ENCODE measurements at places on chromosomes 4 and X.

GRCh38 chrX:26562156-26562555 is 346.2 kb downstream of the MAGEB5 start:
- no peak for DNase-seq

GRCh38 chrX:74449937-74450330 is 28.6 kb downstream of the SLC16A2 start:
- no peak for DNase-seq

- peak; percentile 79 for DNase-seq
Observed at GRCh38 chr4:112288455-112288854, 2.8 kb upstream of the TIFA start.

- DNase-seq, result no peak
Observed at GRCh38 chr4:39046249-39046648, 14.0 kb upstream of the TMEM156 start.

DNA sequence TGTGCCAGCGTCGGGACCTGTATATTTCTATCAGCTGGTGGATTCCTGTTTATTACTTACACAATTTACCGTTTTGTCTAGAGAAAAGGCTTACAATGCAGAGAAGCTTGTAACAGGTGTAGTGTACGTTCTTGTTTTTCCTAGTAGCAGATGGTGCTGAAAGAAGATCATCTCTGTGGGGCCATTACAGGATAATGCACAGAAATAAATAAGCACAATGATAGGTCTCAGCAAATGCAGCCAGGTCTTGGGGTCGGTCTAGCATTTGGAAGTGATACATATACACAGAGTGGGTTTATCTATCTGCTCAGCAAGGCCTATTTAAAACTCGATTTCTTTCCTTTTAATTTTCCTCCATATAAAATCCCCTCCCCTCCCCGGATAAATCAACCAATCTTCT is 180.9 kb upstream of the LCORL start:
- DNase-seq, result no peak

DNA sequence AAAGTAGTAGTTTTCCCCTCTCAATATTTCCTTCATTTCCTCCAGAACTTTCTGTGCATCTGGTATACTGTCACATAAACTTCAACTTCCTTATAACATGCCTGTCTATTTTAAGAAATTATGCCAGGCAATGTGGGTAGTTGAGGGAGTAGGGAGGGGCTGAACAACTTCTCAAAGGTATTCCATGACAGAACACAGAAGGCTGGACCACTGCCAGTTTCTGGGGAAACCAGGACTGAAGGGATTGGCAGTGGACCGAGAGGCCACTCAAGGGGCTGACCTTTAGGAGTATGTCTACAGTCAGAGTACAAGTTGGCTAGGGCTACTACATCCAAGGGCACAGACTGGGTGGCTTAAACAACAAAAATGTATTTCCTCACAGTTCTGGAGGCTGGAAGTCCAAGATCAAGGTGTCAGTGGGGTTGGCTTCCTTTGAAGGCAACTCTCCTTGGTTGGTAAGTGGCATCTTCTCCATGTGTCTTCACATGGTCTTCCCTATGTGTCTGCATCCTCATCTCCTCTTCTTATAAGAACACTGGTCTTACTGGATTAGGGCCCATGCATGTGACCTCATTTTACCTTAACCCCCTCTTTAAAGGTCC is 6.9 kb downstream of the SH3RF1 start:
- DNase-seq, result no peak

DNA sequence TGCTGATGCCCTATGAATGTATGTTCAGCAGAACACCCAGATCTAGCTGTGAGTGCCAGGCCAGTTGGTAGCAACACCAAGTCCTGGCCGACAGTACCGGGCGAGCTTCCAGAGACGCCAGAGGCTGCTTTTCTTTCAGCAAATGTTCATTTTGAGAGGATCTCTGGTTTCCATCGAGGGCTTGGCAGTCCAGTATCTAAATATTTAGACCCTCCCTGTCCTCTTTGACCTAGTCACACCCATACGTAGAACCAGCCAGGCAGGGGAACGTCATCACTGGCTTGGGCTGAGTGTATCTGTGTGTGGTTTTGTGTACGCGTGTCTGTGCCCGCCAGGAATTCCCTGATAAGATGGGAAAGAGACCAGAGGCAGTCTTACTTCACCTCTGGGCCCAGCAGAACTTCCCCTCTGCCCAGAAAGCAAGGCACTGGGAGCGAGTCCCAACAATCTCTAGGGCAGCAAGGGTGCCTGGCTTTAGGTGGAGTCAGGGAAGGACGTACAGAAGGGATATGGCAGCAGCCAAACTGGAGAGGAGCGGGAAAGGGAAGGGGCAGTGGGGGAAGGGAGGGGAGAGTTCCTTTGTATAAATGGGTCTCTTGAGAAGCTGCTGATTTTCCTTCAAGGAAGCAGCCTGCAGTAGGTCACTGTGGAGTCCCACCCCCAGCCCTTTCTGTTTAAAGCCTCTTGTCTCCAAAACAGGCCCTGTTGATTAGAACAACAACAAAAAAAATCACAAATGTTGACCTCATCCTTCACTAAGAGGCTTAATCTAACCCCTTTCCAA is 15.0 kb upstream of the ELF4 start:
- no peak for DNase-seq

DNA sequence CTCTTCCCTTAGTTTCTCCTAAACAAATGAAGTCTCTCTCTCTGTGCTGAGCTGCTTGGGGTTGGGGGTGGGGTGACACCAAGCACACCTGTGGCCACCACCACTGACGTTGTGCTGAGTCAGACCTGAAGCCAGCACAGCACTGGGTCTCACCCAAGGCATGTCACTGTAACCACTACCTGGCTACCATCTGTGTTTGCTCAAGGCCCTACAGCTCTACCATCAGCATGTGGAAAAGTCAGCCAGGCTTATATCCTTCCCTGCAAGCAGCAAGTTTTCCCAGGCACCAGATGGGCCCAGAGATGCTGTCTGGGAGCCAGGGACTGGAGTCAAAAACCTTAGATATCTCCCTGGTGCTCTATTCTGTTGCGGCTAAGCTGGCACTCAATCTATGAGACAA is 6.9 kb downstream of the CXCL10 start:
- DNase-seq, result no peak

- no peak for DNase-seq
Observed at GRCh38 chr4:97587912-97588311, 555.4 kb downstream of the STPG2 start.

DNA sequence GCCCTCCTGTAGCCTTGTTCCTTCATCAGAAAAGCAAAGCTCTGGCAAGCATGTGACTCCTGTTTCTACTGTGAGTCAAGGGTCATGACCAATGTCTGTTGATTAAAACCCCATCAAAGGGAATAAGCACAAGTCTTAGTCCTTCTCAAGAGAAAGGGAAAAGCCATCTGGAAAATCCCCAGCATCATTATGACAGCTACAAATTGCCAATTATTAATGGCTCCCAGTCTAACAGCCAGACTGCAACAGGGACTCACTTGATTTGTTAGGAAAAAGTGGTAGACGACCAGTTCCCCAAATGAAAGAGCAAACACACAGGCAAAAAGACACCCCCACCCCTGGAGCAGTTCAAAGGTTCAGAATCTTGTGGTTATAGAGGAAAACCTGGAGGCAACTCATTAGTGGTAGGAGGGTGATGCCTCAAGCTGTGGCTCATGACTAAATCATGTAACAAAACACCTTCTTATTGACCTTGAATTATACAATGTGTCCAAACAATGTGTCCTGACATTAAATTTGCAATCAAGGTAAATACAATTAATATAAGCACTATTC is 315.7 kb downstream of the HNRNPD start:
- no peak for DNase-seq

- peak; percentile 33 for DNase-seq
Observed at GRCh38 chr4:184472614-184473498, 1.5 kb downstream of the IRF2 start.

DNA sequence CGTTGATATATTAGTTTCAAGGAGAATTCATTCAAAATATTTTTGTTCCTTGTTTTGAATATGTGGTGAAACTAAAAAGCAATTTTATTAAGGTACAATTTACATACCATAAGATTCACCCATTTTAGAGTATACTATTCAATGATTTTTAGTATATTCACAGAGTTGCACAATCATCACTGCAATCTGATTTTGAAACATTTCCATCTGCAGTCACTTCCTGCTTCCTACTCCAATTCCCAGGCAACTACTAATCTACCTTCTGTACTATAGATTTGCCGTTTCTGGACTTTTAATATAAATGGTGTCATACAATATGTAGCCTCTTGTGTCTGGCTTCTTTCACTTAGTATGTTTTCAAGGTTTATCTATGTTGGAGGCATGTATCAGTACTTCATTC is 71.3 kb downstream of the SLC9A7 start:
- no peak for DNase-seq

- no peak for DNase-seq
Observed at GRCh38 chrX:22278375-22278774, 5.7 kb downstream of the CBLL2 start.

DNA sequence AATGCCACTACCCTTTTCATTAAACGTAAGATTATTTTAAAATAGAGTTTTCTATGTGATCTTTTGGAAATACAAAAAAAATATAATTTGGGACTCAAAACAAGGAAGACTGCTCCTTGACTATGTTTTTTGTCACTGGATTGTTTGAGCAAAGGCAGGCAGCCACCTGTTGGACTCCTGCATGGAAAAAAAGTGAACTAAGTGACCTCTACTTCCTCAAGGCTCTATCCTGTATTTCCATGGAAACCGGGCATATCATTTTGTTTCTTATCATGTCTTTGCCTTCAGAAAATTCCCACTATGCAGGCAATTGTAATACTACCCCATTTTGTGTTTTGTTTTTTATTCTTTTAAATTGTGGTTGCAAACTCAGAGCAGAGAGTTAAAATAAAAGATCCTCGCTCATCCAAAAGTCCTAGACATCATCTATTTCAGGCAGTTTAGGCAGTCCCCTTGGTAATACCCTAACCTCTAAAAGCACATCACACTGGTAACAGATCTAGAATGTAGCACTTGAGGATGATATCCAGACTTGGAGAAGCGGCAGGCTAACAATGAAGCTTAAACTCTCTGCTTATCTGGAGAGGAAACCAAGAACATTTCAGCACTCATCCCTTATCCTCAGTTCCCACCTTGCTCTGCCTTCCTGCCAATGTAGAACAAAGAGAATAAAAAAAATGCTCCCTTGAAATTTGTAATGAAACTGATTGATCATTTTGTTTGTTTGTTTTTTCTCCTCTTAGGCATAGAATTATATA is 165.7 kb downstream of the BANK1 start:
- no peak for DNase-seq

DNA sequence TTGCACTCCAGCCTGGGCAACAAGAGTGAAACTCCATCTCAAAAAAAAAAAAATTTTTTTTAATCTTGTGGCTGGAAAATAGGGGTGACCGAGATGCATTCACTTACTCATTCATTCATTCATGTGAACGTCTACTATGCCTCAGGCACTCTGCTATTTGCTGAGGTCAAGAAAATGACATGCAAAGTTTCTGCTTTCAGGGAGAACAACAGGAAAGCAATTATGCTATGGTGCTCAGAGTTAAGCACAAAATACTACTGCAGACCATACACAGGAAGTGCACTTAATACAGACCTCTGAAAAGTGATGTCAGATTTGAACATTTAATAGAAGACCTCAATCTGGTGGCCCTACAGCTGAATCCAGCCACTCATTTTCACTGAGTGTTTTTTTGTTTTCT is 59.6 kb upstream of the DUSP21 start:
- no peak for DNase-seq

DNA sequence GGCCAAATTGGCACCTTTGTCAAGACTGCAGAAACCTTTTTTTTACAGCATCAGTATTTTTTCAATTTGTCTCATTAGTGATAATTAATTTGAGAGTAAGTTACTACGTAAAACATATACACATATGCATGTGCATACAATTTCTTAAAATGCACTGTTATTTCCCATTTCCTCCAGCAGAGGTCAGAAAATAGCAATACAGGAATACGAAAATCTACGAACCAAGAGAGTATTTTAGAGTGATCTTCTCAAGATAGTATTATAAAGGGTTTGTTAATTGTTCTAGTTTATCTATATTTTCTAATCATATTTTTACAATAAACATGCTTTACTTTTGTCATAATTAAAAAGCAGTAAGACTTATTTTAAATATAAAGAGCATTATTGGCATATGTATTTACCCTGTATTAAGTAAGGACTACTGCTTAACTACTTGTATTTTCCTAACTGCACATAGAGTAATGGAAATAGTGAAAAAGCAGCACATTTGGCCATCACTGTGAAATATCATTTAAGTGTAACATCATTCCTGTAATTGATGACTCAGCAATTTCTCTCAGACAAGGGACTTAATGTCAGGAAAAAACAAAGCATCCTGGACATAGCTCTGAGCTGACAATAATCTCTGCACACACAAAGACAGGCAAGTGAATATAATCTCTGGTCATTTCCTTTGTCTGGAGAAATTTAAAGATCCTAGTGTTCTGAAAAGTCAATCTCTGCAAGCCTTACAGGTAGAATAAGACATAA is 45.6 kb downstream of the MAOB start:
- DNase-seq, result peak; percentile 27

- no peak for DNase-seq
Observed at GRCh38 chr4:142324572-142324971, 521.5 kb downstream of the INPP4B start.

DNA sequence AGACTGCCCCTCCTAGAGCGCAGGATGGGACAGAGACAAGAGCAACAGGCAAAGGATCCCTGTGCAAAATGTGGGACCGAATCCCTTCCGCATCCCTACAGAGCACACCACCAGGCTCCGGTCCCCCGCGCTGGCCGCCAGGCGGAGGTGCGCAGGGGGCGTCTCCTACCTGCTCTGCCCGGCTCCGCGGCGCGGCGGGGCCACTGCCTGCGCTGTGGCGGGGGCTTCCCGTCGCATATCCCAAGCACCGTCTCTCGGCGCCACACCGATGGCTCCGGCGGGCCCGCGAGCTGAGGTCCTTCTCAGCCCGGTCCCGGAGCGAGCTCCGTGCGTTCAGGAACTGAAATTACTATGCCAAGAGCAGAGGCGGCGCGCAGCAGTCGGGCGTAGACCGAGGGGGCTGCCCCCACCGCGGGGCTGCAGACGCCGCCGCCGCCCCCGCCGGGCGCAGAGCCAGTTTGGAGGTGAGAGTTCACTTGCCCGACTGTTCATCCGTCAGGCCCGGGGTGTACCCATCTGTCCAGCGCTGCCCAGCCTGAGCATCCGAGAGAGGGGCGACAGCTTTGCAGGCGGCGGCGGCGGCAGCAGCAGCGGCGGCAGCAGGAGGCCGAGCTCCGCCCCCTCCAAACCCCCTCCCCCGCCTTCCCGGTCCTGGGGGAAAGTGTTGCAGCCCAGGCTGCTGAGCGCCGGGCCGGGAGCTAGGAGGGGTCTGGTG is at the start of gene GPRIN3:
Gene GPRIN3 (minus strand): TSS at position 355 of the 715 bp plus-strand sequence. CDS start 57,690 bp downstream, outside the sequence.
- peak; percentile 60 for DNase-seq

DNA sequence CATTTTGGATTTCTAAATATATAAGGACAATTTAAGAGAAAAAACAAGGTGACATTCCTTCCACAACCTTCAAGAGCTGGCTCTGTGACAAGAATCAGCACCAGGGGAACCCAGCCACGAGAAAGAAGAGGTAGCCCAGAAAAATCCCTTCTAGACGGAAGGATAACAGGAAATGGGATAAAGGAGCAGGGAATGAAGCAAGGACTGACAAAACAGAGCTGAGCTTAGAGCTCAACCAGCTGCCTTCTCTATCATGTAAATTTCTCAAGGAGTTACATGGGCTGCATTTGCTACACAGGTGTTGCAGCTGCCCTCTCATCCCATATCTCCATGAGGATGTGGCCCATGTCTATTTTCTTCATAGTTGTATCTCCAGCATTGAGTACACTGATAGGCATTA is 154.2 kb upstream of the PRDX4 start:
- no peak for DNase-seq

- DNase-seq, result no peak
Observed at GRCh38 chr4:176011529-176011928, 54.1 kb upstream of the WDR17 start.

All from CD4-positive, alpha-beta T cell treated with Interleukin-4 for 4 hours (primary cell).